ENCODE measurements at places on chromosomes 12 and 14.
A peak's percentile ranks its signal among the peaks of the same experiment; 100 is the strongest.

DNA sequence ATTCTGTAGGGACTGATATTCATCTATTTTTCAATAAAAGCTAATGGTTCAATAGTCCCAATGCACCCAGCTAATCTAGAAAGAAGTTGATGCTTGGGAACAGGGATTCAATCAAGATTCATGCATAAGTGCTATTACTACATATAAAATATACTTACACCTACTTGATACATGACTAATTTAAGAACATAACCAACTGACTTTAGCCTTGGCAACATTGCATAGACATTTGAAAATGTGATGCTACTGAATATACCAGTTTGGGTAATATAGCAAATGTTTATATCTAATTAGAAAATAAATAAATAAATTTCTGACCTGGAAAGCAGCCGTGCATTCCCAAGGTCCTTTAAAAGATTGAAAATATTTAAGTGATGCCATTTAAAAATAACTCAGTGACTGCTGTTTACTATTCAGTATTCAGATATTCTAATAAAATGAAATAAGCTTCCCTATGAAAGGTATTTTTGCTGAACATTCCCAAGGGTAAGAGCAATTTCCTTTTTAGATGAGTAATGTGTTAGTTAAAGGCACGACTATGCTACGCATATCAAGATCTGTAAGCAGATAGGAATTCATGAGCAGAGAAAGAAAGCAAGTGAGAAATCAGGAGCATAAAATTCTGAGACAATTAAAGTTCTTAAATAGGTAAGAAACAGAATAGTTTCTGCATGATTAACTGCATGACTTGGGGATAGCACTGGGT, 160.6 kb upstream of the SYT1 start:
- peak; percentile 15 for DNase-seq

- DNase-seq: no peak
Observed at GRCh38 chr14:20516921-20517320, 11.6 kb downstream of the RNASE10 start.

DNA sequence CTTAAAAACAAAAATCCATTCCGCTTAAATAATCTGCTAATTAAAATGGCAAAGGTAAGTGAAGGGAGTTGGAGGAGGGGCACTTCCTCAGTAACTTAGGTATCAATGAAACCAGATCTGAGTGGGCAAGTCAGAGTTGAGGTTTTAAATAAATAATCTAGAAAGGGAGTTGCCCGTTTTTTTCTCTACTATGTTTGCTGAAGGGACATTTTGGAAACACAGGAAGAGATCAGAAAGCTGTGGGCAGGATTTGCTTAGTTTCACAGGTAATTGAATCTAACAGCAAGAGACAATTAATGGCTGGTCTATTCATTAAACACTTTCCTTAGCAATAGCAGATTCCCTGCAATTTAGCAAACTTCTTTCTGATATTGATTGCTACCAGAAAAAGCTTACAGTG, 186.0 kb upstream of the ABCD2 start:
- no peak for DNase-seq

GRCh38 chr12:38783304-38783703, 122.1 kb downstream of the CPNE8 start:
- DNase-seq: no peak

DNA sequence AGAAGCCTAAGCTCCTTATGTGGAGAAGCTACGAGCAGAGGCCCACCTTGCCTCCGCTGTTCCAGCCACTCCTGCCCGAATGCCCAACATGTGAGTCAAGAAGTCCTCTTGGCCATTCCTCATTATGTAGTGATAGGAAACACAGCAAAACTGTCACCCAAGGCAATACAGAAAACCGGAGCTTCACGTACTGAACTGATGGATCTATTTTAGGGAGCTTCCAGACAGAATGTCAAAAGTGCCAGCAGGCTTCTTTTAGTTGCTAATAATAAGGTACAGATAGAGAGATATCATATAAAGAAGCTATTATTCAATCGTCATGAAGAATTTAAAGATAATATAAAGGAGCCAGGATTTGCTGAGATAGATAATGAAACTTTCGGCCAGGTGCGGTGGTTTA, 91.6 kb upstream of the SYT10 start:
- no peak for DNase-seq

GRCh38 chr14:32565256-32565655, 236.2 kb downstream of the AKAP6 start:
- no peak for DNase-seq

DNA sequence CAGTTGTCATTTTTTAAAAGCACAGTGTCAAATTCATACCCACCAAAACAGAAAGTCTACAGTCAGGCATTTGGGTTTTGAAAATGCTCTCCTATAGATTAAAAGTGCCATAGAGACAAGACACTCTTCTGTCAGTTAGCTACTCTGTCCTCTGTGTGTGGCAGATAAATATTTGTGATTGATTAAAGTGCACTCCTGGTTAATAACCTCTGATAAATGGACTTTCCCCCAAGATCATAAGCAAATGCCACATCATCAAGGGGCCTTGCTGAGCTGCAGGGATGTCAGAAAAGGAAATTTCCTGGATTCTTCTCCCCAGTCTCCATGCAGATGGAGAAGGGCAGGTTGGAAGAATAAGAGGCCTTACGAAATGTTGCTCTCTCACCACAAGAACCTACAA, 1329.5 kb upstream of the TMEM132C start:
- DNase-seq: no peak

DNA sequence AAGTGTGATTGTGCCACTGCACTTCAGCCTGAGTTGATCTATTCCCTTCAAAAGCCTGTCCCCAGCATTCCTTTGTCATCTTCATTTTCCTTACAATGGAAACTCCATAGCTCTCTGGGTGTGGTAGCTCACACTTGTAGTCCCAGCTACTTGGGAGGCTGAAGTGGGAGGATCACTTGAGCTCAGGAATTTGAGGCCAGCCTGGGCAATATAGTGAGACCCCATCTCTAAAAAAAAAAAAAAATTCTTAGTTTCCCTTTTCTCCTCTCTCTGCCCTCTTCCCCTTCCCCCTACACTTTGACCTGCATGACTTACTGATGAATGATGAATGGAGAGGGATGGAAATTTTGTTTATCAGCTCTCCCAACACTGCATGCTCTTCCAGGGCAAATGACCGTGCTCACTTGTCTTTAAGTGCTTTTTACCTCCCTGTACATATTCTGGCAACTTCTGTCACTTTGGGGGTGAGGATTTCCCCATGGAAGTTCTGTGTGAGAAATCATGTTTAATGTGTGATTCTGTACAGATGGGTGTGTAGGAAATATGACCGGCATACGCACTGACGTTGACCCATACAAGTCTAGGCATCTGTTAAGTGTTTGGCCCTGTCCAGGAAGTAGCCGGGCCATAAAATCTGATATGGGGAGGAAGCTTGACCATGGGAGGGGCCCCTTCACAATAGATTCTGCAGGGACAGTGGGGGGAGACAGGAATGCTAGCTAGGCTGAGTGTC, 65.4 kb downstream of the ZFP36L1 start:
- DNase-seq: no peak

GRCh38 chr12:87720967-87721366, 308.2 kb downstream of the C12orf50 start:
- DNase-seq: no peak

- no peak for DNase-seq
Observed at GRCh38 chr12:50200552-50201273, 33.5 kb upstream of the CERS5 start.

- DNase-seq: no peak
Observed at GRCh38 chr12:11981121-11981733, 89.5 kb upstream of the BCL2L14 start.

DNA sequence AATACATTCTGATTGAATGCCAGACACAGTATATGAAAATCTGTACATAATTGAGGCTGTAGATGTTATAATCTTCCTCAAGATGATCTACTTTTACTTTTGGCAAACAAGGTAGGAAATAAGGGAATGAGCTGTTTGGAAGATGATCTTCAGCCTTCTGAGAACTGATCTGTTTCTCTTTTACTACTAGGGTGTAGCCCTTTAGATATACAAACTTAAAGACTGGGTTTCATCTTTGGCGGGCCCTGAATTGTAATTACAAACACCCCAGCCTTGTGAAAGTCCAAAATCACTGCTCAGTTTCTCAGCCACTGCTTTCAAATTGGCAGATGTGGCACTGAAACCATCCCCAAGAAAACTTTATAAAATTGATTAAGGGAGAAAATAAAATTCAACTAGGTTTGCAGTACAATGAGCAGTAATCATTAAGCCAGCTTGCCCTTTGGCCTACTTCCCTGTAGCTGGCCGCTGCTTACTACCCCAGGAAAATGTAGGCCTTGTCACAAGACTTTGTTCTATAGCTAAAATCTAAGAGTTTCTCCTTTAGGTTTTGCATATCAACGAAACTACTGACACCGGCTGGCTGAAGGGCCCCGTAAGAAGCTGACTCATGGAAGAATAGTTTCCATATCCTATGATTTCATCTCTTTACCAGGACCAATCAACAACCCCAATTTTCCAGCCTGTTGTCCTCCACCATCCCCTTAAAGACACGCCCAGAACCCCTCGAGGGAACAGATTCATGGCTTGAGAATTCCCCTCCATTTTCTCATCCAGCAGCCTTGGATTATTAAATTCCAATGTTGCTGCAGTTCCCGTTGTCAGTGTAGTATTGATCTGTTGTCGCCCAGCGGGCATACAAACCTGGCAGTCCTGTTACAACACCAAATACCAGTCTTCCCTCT, 210.8 kb downstream of the PCNX1 start:
- DNase-seq: peak; percentile 86

Measured in amniotic stem cell (primary cell).